ENCODE measurements at places on chromosomes 2 and 18.

DNA sequence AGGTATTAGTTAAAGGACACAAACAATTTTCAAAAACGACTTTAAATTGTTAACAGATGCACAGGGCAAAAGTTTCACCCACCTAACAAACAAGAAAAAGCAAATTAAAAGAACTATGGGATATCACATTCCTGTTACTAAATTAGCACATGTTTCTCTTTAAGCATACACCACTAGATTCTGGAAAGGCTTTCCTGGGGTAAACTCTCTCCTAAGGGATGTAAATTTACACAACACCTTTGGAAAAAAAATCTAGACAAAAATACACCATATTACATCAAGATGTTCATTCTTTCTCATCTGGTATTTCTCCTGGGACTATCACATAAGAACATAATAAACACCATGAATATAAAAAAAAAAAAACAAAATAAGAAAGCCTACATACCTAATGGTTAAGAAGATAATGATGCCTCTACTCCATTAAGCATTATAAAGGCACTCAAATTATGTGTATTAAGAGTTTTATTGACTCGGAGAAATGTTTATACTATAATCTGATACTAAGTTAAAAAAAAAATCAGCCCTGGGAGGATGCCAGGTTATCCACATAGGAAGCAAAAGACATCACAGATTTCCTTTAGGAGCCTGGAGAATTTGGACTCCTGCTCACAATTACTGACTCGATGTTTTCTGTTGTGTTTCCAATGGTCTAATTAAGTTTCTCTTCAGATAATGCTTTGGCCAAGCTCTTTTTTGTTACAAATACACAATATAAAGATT is 82.8 kb upstream of the AFF3 start:
- no peak for DNase-seq

- DNase-seq = no peak
These were observed 82.3 kb downstream of the PTH2R start for GRCh38 chr2:208488686-208489564.

DNA sequence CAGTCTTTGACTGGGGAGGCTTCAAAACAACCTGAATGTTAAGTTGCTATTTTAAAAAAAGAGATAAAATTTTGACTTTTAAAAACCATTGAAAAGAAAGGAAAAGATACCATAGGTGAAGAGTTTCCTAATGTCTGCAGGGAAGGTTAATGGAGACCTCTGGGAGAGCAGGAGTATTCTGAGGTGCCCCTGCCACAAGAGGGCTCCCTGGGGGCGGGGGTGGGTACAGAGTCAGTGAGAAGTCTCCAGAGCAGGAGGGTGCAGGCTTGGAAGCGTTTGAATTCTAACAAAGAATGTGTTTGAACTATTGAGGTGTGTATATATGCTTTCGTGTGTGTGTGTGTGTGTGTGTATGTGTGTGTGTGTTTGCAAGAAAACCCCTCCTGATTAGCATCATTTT is 46.7 kb upstream of the ST6GAL2 start:
- DNase-seq = no peak

- no peak for DNase-seq
These were observed at the start of gene COL3A1 for GRCh38 chr2:188974164-188974563. COL3A1 (plus strand) TSS chr2:188974373; CDS start chr2:188974490, 117 bp downstream.

DNA sequence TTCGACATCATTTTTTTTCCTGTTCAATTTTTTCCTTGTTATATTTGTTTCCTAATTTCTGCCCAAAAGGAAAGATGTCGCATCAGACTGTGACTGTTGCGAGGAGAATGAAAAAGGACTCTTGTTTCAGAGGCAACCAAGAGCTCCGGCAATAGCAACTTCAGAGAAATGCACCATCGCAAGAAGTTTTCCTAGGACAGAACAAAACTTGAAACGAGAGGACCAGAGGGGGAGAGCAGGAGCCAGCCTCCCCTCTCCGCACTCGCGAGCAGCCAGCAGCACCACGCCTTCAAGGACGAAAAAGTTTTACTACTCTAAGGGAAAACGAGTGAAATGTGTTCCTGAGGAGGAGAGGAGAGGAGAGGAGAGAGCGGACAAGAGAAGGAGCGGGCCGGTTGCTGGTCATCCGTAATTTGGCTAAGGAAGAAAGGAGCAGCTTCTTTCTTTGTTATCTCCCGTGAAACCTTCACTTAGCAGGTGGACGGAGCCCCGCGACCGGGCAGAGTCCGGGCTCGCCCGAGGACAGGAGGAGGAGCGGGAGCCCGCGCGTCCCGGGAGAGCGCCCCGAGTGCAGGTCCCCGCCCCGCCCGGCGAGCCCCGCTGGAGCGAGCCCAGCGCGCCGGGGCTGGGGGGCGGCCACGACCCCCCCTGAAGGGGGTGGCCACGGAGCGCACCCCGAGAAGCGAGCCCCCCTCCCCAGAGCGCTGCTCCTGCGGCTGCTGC is 744 bp downstream of the POU3F3 start:
- DNase-seq = no peak

GRCh38 chr2:218856896-218857243 is 2.7 kb upstream of the WNT6 start:
- DNase-seq = no peak

GRCh38 chr2:108403494-108403893 is 25.7 kb downstream of the SULT1C4 start:
- no peak for DNase-seq

GRCh38 chr2:120796094-120796493 is 60.4 kb downstream of the GLI2 start:
- no peak for DNase-seq

- DNase-seq = no peak
These were observed 185.4 kb downstream of the ST6GAL2 start for GRCh38 chr2:106700616-106701015.

DNA sequence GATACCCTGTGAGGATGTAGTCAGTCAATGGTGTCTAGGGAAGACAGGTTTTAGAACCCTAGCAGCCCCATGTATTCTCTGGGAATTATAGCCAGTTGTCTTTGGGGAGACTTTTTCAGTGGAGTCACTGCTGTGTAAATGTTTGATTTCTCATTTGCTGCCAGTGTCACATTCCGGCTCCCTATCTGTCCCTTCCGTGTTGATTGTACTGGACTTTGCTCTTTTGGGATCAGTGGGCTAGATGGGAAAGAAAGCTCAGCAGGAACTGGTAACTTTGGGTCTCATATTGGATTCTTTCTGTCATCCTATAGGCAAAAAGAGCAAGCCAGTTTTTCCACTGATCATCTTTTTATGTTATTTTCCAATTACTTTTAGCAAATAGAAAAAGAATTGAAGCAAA is 70.1 kb downstream of the GTF3C3 start:
- no peak for DNase-seq

GRCh38 chr18:57793302-57793986 is 9.7 kb downstream of the ATP8B1 start:
- DNase-seq = no peak

DNA sequence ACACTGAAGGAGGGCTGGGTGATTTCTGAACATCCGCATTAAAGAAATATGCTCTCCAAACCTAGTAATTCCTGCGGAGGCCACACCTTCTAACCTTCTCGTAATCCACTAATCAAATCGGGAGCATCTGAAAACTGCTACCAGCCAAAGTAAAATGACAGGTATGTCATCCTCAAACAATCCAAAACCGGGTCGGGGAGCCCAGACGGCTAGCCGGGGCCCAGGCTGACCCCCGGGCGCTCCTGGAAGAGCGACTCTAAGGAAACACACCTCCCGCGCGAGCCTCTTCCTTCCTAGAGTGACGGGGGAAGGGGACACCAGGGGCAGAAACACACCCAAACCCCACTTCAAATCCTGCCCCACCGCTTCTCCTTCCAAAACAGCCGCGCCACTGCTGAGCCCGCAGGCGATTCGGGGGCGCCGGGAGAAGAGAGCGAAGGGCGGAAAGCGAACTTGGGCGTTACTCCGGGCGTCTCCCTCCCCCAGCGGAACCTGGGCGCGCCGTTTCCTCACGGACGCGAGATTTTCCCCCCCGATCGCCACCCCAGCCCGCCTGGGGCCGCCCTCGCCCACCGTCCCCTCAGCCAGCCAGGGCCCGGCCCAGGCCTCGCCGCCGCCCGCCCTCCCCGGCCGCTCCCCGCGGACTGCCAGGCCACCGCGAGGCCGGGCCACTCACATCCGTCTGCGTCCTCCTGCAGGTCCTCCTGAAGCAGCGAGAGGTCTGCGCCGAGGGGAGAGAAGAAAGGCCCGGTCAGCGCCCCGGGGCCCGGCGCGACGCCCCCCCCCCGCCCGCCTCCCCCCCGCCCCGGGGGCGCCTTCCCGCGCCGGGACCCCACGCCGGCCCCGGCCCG is 584 bp downstream of the PPP4R1 start:
- DNase-seq = peak; percentile 15

- DNase-seq = no peak
These were observed 18.8 kb downstream of the GMCL1 start for GRCh38 chr2:69848186-69848790.

GRCh38 chr18:41905786-41906527 is 49.1 kb upstream of the PIK3C3 start:
- DNase-seq = no peak

GRCh38 chr18:55863876-55864275 is 275.9 kb upstream of the TCF4 start:
- no peak for DNase-seq

- no peak for DNase-seq
These were observed 72.7 kb downstream of the NXPH2 start for GRCh38 chr2:138707392-138708074.

GRCh38 chr2:34534341-34534740 is 935.2 kb upstream of the FAM98A start:
- DNase-seq = no peak

DNA sequence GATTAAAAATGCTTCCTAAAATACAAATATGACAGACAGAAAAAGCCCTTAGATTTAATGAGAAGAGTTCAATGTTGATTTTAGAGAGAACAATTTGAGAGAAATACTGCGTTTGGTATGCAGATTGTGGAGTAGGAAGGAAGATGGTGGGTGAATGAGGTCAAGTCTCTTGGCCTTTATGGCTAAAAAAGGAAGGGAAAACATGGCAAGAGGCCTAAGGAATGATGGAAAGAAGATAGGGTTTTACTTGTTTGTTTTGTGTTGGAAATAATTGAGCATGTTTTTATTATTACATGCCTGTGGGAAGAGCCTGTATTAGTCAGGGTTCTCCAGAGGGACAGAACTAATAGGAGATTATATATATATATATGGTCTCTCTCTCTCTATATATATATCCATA is 318.1 kb downstream of the TRIB2 start:
- DNase-seq = no peak
